MCF 10A (cell line): ENCODE measurements at places on chromosomes 5 and 9.
A peak's percentile ranks its signal among the peaks of the same experiment; 100 is the strongest.

DNA sequence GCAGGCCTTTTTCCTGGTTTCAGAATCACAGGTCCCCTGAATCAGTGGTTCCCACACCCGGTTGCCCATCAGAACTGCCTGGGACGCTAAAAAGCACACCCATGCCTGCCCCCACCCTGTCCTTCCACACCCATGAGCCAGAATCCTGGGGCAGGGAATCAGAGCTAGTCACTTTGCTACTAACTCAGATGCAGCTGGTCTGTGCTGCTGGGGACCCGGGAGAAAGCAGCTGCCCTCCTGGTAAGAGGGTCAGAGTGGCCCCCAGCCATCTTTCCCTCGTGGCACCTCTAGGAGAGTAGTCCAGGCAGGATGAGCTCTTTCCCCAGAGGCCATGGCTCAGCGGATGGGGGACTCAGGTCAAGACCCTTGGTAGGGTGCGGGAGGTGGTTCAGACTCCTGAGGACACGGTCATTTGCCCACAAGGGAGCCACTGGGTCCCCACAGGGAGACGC is 11.3 kb upstream of the NUP214 start:
- H3K27me3 ChIP-seq: no peaks in the 10 kb centered on the region
- no peak overlapping the region for H3K4me3 ChIP-seq
- DNase-seq: no peak
- H3K4me1 ChIP-seq: peaks cover 6% of the 10 kb centered on the region

- H3K27me3 ChIP-seq: no peaks in the 10 kb centered on the region
- H3K36me3 ChIP-seq: peaks cover 34% of the 10 kb centered on the region
- H3K4me1 ChIP-seq: peaks cover 23% of the 10 kb centered on the region
- no peak overlapping the region for H3K27ac ChIP-seq
- no peak for DNase-seq
Observed at GRCh38 chr5:172114875-172115422, 73.1 kb downstream of the STK10 start.

DNA sequence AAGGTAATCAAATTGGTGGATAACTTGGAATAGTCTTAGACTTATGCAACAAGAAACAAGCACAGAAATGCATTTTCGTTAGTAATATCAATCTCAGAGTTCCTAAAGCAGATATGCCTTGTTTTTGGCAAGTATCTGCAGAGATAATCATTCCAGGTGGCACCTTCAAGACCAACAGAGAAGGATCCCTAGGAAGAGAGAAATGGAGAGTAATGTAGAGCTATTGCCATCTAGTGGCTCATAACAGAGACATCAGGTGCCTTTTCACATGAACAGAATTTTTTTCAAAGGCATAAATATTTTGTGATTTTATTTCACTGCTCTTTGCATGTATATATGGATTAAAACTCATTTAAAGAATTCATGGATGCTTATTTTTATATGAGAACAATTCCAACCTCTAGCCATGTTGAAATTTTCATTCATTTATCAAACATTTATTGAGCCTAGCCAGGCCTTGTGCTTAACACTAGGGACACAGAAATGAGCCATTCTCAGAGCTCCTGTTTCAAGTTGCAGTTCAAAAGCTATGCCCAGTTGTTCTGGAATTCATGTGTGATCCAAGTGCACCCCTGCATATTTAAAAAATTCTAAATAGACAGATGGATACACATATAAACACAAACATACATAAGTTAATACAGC is 117.5 kb upstream of the OR13F1 start:
- no peaks in the 10 kb centered on the region for H3K27me3 ChIP-seq
- no peak overlapping the region for H3K4me3 ChIP-seq
- no peaks in the 10 kb centered on the region for H3K36me3 ChIP-seq
- H3K4me1 ChIP-seq: no peaks in the 10 kb centered on the region
- peak; percentile 48 for DNase-seq

DNA sequence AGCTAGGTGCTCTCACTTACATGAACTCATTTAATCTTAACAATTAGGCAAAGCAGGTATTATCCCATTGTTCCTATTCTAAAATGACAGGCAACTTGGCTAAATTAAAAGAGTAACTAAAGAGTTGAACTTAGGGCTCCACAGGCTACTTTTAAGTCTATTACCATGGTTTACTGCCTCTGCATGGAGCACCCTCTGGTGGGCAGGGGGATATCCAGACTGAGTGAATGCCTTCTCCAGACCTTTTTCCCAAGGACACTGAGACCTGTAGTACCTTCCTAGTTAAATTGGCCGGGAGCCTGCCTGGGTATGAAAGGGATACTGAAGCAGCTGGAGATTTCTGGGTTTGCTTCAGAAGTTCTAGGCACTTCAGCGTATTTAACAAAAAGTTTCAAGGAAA is 238.1 kb downstream of the ELAVL2 start:
- H3K4me1 ChIP-seq: peaks cover 16% of the 10 kb centered on the region
- no peak for DNase-seq
- H3K4me3 ChIP-seq: no peak overlapping the region

- H3K36me3 ChIP-seq: peaks cover 5% of the 10 kb centered on the region
- no peaks in the 10 kb centered on the region for H3K4me1 ChIP-seq
- H3K27ac ChIP-seq: no peak overlapping the region
- peaks cover 31% of the 10 kb centered on the region for H3K27me3 ChIP-seq
- no peak for DNase-seq
Observed at GRCh38 chr9:134231330-134231745, 67.0 kb upstream of the RNU6ATAC start.

- no peak for DNase-seq
- no peaks in the 10 kb centered on the region for H3K36me3 ChIP-seq
- no peaks in the 10 kb centered on the region for H3K27me3 ChIP-seq
- no peak overlapping the region for H3K4me3 ChIP-seq
Observed at GRCh38 chr5:39274398-39275085, 55.2 kb upstream of the FYB1 start.

- no peaks in the 10 kb centered on the region for H3K36me3 ChIP-seq
- peak overlapping the region; percentile 72 for H3K4me3 ChIP-seq
- DNase-seq: peak; percentile 8
- H3K27ac ChIP-seq: peak overlapping the region; percentile 99
- peaks cover 54% of the 10 kb centered on the region for H3K4me1 ChIP-seq
- no peaks in the 10 kb centered on the region for H3K27me3 ChIP-seq
Observed at GRCh38 chr5:137145721-137146120, 353.4 kb downstream of the SPOCK1 start.

- no peak overlapping the region for H3K27ac ChIP-seq
- H3K36me3 ChIP-seq: no peaks in the 10 kb centered on the region
- H3K4me1 ChIP-seq: no peaks in the 10 kb centered on the region
- no peak overlapping the region for H3K4me3 ChIP-seq
- H3K27me3 ChIP-seq: peaks cover 14% of the 10 kb centered on the region
Observed at GRCh38 chr5:6466975-6467567, 18.4 kb downstream of the UBE2QL1 start.

GRCh38 chr9:20152151-20152725 is 363.4 kb upstream of the SLC24A2 start:
- no peaks in the 10 kb centered on the region for H3K36me3 ChIP-seq
- no peak overlapping the region for H3K4me3 ChIP-seq
- no peaks in the 10 kb centered on the region for H3K27me3 ChIP-seq
- no peak overlapping the region for H3K27ac ChIP-seq
- H3K4me1 ChIP-seq: no peaks in the 10 kb centered on the region
- DNase-seq: no peak

- no peak for DNase-seq
- no peak overlapping the region for H3K4me3 ChIP-seq
- H3K27ac ChIP-seq: no peak overlapping the region
- no peaks in the 10 kb centered on the region for H3K36me3 ChIP-seq
Observed at GRCh38 chr5:139743001-139743771, 52.4 kb upstream of the PSD2 start.
